ENCODE measurements at places on chromosomes 3 and 15. TPM values are rescaled to one million over a fixed set of nuclear protein-coding genes. Genes with fewer than 3 reads are reported as not detected.

DNA sequence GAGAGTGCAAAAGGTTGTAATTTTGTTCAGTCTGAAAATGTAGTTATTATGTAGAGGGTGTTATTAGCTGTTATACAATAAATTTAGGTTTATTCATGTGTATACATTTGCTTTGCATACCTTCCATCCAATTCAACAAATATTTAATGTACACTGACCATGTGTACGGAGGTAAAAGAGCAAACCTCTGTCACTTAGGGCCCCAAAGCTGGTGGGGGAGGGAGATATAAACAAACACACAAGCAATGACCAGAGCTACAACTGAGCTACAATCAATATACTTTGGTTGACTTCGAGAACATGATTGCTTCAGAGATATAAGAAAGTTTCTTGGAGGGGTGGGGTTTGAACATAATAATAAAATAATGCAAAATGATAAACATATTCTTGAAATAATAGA is 17.5 kb upstream of the BCL6 start:
- DNase-seq = no peak

DNA sequence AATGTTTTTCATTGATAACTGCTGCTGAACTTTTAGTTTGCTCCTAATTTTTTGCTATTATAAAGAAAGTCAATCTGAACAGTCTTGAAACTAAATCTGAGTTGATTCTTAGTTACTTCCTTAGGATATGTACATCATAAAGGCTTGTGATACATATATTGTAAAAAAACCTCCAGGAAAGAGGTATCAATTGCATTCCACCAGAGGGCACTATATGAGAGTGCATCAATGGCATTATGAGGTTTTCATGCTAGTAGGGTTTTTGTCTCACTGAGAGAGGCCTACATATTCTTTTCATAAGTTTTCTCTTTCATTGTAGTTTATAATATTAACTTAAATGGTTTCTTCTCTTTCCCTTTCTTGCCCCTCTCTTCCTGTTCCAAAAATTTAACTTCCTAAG is 46.9 kb downstream of the PIK3R4 start:
- DNase-seq = no peak

- DNase-seq = no peak
Measured at GRCh38 chr3:100136921-100137320, 22.6 kb upstream of the FILIP1L start.

DNA sequence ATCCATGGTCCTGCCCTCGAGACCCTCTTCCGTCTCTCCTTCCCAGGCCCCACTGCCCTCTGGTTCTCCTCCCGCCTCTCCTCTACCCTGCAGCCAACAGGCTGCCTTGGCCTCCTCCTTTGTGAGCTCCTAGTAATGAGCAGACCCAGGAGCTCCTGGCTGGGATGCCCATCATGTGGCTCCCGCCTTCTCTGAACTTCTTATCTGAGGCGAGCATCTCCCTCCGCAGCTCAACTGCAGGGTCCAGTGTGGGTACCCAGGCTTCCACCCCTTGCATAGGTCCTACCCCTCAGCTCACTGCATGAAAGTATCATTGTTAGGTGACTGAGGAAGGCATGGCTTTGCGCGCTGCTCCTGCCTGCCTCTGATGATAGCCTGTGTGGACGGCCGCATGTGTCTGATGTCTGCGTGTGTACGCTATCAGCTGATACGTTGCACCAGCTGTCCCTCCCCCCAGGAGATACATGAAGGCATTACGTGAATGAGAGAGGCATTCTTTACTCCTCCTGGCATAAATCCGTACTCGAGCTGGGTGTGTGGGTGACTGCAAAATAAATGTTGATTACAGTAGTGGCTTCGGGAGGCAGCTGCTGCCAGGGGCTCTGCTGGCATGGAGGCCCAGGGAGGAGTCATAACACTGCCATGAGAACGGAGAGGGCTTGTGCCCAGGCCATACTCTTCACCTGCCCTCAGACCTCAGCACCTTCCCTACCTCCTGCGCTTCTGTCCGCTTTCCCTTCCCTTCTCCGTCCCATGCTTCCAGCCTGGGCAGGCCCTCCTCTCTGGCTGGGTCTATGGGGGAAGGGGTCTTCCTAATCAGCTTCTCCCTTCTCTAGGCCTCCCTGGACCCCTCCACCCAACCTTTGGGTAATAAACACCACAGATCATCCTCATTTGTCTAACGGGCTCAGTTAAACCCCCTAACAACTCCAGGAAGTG is 48.8 kb downstream of the ZNF710 start:
- DNase-seq = peak; percentile 41

- no peak for DNase-seq
Measured at GRCh38 chr3:147371140-147371539, 35.2 kb downstream of the ZIC4 start.

GRCh38 chr3:148218222-148218621 is 479.5 kb upstream of the AGTR1 start:
- no peak for DNase-seq

GRCh38 chr3:99967796-99968195 is 146.5 kb downstream of the FILIP1L start:
- DNase-seq = no peak

DNA sequence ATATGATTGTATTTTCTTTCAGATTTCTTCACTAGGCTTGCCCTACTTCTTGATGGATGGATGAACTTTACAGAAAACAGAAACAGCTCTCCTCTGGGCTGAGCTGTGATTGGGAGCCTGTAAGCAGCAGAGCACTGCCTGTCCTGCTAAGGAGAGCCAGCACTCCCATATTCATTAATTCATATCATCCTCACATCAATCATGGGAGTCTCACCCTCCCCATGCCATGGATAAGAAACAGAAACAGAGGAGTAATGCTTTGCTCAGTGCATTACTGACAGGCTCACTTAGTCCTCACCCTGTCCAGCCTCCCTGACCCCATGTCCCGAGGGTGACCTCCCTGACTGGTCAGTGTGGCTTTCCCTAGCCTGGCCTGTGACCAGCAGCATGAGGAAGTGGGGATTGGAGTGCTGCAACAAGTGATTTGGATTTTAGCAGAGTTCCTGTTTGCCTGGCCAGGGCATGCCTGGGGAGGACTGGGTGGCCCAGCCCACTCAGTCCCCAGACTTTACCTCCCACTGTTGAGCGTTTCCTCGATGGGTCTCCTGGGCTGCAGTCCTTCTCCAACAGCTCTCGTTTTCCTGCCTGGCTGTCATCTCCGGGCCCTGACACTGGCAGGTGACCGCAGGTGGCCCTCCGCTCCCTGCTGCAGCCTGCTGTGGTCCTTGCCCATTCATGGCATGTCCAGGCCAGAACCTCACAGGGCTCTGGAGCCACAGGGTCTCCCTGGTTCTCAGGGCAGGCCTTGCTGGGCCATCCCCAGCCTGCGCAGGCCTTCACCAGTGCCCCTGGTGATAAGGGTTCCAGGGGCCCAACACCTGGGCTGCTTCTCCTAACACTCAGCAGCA is 1.3 kb upstream of the TMIE start:
- DNase-seq = peak; percentile 79

GRCh38 chr3:137768361-137769321 is 4.5 kb downstream of the SOX14 start:
- no peak for DNase-seq

DNA sequence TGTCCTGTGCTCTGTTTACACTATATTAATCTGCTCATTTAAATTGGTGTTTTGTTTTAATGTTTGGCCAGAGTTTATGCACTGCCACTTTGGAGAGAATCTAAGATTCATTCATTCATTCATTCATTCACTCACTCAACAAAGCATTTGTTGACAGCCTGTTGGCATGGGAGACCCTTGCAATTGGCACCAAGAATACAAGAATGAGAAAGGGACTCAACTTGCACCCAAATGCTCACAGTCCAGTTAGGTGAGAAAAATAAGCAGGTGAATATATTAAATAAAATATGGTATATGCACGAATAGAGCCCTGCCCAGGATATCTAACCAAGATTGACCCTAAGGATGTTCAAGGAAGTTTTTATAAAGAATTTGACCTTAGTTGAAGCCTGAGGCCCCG is 80.4 kb downstream of the TGFBR2 start:
- DNase-seq = no peak

GRCh38 chr3:16906682-16907081 is 21.9 kb downstream of the PLCL2 start:
- DNase-seq = no peak

DNA sequence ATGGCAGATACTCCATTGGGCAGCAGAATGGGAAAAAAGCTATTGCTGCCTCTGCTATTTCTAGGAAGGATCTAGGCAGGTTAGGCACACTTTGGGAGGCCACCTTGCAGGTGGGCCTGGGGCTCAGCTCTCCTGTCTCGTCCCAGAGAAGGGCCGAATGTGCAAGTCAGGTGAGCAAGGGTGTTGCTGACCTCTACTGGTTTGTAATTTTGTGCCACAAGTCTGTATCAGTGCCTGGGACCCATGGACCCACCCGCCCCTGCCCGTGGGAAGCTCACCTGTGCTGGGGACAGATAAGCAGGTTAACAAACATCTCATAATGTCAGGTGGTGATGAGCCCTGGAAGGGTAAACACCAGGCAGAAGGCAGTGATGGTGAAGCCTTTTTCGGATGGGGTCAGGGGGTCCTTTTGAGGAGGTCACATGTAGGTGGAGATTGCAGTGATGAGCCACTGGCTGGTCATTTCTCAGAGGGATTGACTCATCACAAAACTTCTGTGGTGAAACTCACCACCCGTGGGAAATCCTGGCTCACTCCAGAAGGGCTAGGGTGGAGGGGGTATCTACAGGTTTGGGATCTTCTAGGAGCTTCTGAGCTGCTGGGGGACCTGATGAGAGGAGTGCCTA is 161.3 kb downstream of the KLF13 start:
- DNase-seq = no peak

GRCh38 chr3:81452418-81452817 is 309.0 kb downstream of the GBE1 start:
- no peak for DNase-seq

GRCh38 chr3:122782804-122783203 is 10.8 kb downstream of the HSPBAP1 start:
- DNase-seq = no peak

- no peak for DNase-seq
Measured at GRCh38 chr15:80233581-80233980, 18.4 kb downstream of the CTXND1 start.

GRCh38 chr3:166688665-166689064 is 691.4 kb downstream of the ZBBX start:
- DNase-seq = no peak

GRCh38 chr15:67166280-67167009 is 88.0 kb downstream of the AAGAB start:
- no peak for DNase-seq

DNA sequence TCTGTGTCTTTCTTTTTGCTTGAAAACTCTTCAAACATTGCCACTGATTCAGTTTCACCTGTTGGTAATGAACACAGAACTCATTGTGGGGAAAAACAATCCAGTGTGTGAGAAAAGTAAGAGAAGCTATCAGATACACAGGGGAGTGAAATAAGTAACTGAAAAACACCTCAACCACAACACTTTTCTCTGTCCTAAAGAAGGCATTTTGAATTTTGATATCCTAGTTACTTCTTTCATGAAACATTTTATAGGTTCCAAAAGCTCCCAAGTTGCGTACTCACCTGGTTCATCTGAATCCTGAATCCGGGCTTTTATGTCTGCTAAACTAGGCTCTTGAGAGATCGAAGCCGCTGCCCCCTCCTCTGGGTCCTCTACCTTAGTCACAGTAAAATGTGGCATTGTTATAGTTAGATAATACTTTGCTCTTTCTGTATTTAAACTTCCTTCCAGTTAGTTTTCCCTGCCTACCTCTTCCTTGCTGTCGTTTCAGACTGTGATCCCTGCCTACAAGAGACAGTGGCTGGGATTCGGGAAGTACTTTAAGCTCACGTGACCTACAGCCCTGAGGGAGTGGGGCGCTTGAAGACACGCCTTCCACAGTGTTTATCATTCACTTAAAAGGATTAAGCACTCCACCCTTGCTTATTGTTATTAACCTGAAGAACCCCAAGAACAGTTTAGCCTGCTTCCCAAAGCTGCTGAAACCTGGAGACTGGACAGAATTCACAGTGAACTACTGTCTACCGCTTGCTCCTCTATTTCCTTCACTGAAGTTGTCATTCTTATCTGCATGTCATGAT is 19.1 kb downstream of the SLC12A6 start:
- DNase-seq = peak; percentile 69

GRCh38 chr3:53113293-53114010 is 16.8 kb downstream of the RFT1 start:
- peak; percentile 84 for DNase-seq

DNA sequence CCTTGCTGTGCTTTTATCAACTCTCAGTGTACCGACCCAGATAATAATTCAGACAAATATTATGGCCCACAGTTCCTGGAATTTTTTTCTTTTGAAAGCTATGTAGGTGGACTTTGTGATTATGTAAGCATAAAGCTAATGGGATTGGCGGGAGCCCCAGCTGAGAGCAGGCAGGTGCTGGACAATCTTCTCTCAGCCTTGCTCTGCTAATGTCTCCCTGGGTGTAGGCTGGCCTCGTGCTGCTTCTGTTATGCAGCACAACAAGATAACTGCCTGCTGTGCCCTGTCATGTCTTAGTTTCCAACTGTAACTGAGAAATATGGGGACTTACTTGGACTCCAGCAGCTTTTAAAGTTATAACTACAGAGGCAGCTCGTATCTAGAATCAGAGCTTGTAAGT is 415.0 kb downstream of the PDCD6IP start:
- no peak for DNase-seq

DNA sequence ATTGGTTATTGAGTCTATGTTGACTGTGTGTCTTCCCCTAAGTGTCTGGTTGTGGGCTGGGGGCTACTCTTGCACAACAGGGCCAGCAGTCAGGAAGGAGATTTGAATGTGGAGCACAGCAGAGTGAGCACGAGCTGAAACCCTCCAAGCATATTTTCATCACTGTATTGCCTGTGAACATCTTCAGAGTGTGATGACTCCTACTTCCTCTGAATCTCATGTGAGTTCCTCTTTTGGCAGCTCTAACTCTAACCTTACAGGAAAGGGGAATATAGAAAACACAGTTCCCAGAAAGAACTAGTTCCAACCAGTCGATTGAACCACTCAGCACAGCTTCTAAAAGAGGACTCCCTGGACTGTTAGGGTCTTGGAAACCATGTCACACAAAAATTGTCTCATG is 211.6 kb downstream of the RAP2B start:
- DNase-seq = no peak

DNA sequence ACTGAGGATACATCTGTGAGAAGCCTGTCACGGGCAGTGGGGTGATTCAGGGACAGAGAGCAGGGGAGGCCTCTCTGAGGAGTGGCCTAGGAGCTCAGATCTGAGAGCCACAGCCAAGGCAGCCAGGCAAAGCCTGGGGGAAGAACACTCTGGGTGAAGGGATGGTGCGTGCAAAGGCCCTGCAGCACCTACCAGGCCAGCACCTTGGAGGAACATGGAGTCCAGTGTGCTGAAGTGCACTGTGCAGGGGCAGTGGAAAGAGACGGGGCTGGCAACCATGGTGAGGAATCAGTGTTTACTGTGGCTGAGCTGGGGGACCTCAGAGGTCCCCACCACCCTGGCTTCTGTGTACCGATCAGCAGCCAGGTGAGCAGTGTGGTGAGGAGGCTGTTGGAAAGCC is 48.0 kb downstream of the NUP210 start:
- no peak for DNase-seq

- no peak for DNase-seq
Measured at GRCh38 chr15:84830036-84830435, 12.9 kb downstream of the ALPK3 start.

The CCK gene
- not detected for total RNA-seq

The SPTBN5 gene
- total RNA-seq = 3.4 TPM

The GABRR3 gene
- total RNA-seq = not detected

The BOC gene
- 7.4 TPM for total RNA-seq

The OXTR gene
- total RNA-seq = 0.54 TPM

The PGBD4 gene
- total RNA-seq = 1.3 TPM

The RTP1 gene
- total RNA-seq = not detected

The ITIH1 gene
- not detected for total RNA-seq

The SMCO1 gene
- total RNA-seq = 89.9 TPM

The RARB gene
- total RNA-seq = 19.4 TPM

The SLC22A13 gene
- not detected for total RNA-seq

The C3orf38 gene
- total RNA-seq = 12.8 TPM

The BFSP2 gene
- total RNA-seq = not detected

The PEX5L gene
- total RNA-seq = 0.24 TPM

Data from Right ventricle myocardium superior (tissue), 1 donor.